SJSA1 (cell line): ENCODE measurements at places on chromosomes 6 and 20.

GRCh38 chr20:48787861-48788375 is 39.9 kb downstream of the PREX1 start:
- peak; percentile 65 for DNase-seq

GRCh38 chr6:157492249-157492648 is 111.3 kb downstream of the ZDHHC14 start:
- DNase-seq: no peak

GRCh38 chr6:167745670-167746389 is 80.9 kb upstream of the AFDN start:
- DNase-seq: no peak

DNA sequence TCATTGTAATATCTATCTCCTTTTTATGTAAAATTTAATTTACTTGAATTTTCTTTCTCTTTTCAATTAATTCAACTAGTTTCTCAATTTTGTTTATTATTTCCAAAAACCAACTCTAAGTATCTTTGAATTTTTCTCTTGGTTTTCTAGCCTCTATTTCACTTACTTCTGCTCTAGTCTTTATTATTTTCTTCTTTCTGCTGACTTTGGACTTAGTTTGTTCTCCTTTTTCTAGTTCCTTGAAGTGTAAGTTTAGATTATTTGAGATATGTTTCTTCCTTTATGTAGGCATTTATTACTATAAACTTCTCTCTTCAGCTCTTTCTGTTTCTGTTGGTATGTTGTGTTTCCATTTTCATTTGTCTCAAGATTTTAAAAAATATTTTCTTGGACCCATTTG is 70.8 kb downstream of the TNFAIP3 start:
- DNase-seq: no peak

- DNase-seq: no peak
Observed at GRCh38 chr6:15143540-15143939, 102.3 kb upstream of the JARID2 start.

- no peak for DNase-seq
Observed at GRCh38 chr6:102223942-102224341, 830.4 kb downstream of the GRIK2 start.

DNA sequence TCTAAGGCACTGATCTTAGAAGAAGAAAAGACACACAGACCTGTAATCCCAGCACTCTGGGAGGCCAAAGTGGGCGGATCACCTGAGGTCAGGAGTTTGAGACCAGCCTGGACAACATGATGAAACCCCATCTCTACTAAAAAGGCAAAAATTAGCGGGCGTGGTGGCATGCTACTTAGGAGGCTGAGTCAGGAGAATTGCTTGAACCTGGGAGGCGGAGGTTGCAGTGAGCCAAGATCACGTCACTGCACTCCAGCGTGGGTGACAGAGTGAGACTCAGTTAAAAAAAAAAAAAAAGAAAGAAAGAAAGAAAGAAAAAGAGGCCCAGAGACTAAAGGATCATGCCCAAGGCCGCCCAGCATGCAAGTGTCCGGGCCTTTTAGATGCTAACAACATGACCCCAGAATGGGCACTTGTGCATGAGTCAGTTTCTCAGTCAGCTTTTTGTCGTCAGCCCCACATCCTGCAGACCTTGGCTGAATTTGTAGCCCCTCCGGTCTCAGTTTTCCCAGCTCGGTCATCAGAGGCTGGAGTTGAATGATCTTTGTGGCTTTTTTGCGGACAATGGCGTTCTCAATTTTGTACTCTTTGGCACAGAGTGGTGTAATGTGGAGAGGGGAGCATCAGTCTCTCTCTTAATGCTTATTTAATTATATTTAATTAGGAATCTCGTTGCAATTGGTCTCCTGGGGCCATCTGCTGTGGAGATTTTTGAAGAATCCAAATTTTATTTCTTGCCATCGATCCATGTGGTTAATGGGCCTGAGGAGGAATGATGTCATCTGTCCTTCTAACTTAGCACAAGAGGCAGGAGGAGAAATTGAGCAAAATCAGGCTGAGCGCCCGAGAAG is 30.6 kb upstream of the APCDD1L start:
- peak; percentile 47 for DNase-seq

DNA sequence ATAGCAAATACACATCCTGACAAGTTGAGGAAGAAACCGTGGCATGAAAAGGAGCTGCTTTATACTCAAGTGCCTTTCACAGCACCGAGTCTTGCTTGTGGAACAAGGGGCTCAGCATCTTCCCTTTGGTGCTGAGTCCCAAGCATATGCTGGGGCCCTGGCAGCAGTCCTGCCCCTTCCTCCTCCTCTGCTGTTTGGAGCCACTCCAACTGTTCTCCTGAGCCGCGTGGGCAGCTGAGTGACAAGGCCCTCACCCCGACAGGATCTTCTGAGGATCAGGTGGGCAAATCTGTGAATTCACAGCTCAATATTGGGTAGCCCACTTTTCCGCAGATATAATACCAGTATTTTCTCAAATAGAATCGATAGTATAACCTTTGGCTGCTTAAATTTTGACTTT is 24.7 kb downstream of the DACT2 start:
- DNase-seq: no peak

DNA sequence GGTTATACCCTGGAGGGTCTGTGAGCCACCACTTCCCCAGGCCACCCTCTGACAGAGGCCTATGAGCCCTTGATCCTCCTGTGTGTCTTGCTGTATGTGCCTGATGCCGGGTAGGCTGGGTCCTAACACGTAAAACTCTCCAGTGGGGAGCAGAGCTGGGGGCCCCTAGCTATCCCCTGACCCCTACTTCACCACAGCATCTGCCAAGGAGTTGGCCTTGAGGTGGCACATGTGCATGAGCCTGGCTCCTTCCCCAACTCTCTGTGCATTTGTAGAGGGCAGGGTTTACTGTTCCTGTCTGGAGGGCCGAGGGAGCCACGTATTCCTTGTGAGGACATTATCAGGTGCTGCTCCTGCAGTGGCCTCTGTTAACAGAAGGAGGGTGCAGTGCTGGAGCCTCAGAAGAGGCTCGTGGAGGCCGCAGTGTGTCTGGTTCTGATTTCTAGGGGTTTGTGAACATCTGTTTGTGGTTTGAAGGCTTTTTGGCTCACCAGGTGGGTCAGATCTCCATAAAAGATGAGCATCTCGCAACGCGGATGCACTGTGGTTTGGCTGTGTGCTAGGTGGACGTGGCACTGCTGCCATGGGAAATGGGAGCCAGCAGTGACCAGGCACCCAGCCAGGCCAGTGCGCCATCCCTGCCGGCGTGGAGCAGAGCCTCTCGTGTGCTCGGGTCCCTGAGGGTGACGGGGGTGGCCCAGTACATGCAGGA is 152.1 kb downstream of the DTNBP1 start:
- DNase-seq: no peak

- DNase-seq: no peak
Observed at GRCh38 chr6:162854734-162855191, 127.0 kb downstream of the PACRG start.

DNA sequence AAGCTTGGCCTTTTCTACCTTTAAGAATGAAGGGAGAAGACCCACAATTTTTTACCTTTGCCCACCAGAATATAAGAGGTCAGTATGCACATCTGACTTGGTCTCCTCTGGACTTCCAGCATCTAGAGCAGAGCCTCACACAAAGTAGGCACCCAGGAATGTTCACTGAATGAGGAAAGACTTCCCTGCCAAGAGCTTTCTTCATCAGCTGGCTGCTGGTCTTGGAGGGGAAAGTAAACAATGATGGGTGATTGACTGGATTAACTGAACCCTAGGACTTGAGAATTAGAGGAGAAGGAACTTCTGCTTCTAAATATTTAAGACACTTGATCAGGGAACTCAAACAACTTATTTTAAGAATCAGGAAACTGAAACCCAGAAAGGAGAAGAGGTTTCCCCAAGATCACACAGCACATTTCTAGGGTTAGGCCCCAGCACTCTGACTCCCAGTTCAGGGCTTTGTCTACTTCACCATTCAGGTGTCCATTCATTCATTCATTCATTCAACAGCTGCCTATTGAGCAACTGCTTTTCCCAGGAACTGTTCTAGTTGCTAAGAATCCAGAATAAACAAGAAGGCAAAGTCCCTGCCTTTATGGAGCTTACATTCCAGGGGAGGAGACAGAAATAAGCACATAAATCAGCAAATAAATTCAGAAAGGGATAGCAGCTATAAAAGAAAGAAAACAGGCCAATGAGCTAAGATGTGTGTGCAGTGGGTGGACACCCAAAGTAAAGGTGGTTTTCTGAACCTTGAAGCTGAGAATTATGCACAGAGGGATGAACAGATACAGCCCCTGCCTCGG is 216.9 kb upstream of the LRFN2 start:
- no peak for DNase-seq

- DNase-seq: no peak
Observed at GRCh38 chr6:137363805-137364138, 130.4 kb downstream of the OLIG3 start.

- no peak for DNase-seq
Observed at GRCh38 chr6:81847866-81848265, 95.4 kb upstream of the TENT5A start.

DNA sequence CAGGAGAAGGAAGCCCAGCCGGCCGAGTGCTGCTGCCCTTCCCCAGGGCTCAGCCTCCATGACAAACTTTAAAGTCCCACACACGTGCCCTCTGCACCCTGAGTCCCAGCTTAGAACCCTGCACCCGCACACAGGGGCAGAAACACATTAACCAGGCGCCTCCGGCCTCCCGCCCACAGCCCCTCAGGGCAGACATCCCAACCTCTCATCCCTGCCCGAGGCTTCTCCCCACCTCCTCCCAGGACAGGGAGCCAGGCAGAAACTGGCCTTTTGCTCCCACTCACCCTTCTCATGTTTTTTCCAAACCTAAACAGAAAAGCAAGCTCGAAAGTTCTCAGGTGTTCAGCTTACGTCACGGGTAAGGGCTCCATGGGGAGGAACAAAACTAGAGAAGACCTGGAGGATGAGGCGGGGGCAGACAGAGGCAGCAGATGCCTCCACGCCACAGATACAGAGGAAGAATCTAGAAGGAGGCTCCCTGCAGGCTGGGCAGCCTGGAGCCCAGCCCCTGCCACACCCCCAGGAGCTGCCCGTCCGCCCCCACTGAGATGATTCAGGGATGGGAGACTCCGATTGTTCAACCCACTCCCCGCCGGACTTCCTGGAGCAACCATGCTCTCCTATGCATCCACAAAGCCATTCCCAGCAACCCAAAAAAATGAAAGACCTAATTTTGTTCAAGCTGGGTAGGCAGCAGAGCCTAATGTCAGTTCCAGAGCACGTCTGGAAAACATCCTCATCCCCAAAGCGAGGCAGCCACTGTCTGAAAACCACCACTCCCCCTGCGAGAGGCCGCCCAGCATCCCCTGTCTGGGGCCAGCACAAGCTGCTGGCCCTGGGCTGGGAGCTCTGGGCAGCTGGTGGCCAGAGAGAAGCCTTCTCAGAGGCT is 8.8 kb downstream of the KCNQ2 start:
- no peak for DNase-seq

- no peak for DNase-seq
Observed at GRCh38 chr6:3296537-3296936, 37.8 kb downstream of the PSMG4 start.

DNA sequence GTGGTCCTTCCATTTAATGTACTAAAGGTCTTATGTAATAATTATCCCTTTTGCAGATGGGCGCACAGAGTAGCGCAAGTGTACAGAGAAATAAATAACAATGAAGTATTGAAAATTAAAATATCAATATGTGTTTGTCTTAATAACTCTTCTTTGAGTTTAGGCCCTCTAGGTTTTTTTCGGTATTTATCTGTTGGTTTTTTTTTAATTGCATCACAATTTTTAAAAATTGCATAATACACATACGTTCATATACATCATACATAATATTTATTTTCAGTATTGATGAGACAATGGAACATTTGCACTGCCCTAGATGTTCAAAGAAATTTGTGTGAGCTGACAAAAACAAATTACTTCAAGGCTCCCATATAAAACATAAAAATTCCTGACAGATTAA is 15.1 kb downstream of the ADGRB3 start:
- no peak for DNase-seq

GRCh38 chr6:159720708-159721107 is 6.6 kb upstream of the WTAP start:
- DNase-seq: no peak

- no peak for DNase-seq
Observed at GRCh38 chr6:165701564-165702354, 38.7 kb upstream of the PDE10A start.

- no peak for DNase-seq
Observed at GRCh38 chr6:119215309-119215708, 134.3 kb downstream of the MAN1A1 start.

- DNase-seq: no peak
Observed at GRCh38 chr20:13441388-13441787, 197.3 kb downstream of the TASP1 start.

GRCh38 chr20:11918391-11918845 is 725 bp downstream of the BTBD3 start:
- DNase-seq: no peak

DNA sequence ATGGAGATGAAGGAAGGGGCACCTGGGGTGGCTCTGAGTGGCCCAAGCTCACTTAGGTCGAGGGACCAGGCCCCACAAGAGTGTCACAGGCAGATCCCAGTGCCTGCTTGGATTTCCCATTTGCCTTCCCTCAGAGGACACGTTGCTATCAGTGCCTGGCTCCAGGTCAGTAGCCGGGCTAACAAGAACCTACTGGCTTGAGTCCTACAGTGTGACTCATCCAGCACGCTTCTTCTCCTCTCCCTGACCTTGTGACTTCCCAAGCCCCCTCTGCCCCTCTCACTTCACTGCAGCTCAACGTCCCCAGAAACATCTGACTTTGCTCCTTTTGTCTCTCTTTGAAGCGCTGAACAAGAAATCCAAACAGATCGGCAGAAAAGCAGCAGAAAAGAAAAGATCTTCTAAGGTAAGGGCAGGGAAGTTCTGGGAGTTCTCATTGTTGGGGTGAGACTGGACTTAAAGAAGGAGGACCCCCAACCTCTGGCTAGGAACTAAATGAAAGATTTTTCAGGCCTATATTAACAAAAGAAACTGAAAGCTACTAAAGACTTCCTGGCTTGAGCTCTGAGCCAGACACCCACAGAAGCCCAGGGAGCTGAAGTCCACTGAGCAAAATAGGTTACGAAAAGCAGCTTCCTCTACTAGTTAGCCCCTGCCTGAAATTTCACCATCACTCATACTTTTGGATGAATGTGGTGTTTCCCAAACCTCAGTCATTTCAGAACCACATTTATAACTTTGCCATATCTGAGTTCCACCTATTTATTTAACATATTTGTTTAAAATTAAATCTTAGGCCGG is 21.5 kb downstream of the ASIP start:
- peak; percentile 10 for DNase-seq

GRCh38 chr6:89987140-89987539 is 92.9 kb downstream of the GJA10 start:
- DNase-seq: no peak

- no peak for DNase-seq
Observed at GRCh38 chr20:63458170-63459069, 14.0 kb downstream of the KCNQ2 start.

- no peak for DNase-seq
Observed at GRCh38 chr20:3922223-3922982, 33.2 kb downstream of the PANK2 start.

GRCh38 chr20:10492065-10492464 is 57.0 kb downstream of the SLX4IP start:
- no peak for DNase-seq

DNA sequence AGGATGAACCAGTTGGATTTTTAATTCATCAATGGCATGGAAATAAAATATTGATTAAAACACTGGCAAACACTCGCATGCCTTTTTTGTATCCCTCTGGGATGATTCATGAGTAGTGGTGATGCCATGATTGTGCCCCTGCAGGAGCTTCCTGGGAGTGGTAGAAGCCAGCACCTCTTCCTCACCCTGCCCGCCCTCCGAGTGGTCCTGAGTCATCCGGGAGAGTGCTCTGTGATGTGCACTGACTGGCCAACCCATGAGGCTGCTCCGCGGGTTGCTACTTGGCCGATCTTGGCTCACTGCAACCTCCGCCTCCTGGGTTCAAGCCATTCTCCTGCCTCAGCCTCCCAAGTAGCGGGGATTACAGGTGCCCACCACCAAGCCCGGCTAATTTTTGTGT is 27.4 kb downstream of the GJA10 start:
- no peak for DNase-seq
